ENCODE measurements at places on chromosomes 2 and 18. TPM values are rescaled to one million over a fixed set of nuclear protein-coding genes. Genes with fewer than 3 reads are reported as not detected.

DNA sequence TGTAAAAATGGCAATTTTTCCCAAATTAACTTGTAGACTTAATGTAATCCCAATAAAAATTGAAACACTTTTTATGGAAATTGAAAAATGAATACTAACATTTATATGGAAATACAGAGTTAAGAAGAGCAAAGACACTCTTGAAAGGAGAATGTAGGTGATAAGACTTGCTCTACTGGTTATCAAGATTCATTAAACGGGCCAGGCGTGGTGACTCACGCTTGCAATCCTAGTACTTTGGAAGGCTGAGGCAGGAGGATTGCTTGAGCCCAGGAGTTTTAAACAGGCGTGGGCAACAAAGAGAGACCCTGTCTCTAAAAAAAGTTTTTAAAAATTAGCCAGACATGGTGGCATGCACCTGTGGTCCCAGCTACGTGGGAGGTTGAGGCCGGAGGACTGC lies 29.5 kb upstream of the ZNF396 start:
- no peaks in the 10 kb centered on the region for H3K36me3 ChIP-seq
- no peak overlapping the region for H3K27ac ChIP-seq
- DNase-seq, result no peak
- no peaks in the 10 kb centered on the region for H3K27me3 ChIP-seq

The GRB14 gene
- 2.7 TPM for total RNA-seq

The NCK2 gene
- 44.4 TPM for total RNA-seq

DNA sequence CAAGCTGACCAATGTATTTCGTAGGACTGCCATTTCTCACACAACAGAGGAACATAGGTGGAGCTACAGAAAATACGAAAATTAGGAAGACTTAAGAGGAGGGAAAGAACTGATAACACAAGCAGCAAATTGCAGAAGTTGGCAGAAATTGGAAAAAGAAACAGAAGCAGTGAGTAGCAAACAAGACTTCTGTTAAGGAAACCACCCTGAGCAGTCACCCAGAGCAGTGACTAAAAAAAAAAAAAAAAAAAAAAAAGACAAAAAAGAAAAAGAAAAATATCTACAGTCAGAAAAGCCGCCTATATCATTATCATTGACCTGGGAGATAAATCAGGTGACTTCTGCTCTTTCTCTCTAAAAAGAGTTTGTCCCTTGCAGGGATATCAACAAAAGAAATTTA lies 21.4 kb downstream of the STK17B start:
- no peaks in the 10 kb centered on the region for H3K4me1 ChIP-seq
- peaks cover 6% of the 10 kb centered on the region for H3K36me3 ChIP-seq
- no peak overlapping the region for H3K4me3 ChIP-seq
- DNase-seq, result no peak

DNA sequence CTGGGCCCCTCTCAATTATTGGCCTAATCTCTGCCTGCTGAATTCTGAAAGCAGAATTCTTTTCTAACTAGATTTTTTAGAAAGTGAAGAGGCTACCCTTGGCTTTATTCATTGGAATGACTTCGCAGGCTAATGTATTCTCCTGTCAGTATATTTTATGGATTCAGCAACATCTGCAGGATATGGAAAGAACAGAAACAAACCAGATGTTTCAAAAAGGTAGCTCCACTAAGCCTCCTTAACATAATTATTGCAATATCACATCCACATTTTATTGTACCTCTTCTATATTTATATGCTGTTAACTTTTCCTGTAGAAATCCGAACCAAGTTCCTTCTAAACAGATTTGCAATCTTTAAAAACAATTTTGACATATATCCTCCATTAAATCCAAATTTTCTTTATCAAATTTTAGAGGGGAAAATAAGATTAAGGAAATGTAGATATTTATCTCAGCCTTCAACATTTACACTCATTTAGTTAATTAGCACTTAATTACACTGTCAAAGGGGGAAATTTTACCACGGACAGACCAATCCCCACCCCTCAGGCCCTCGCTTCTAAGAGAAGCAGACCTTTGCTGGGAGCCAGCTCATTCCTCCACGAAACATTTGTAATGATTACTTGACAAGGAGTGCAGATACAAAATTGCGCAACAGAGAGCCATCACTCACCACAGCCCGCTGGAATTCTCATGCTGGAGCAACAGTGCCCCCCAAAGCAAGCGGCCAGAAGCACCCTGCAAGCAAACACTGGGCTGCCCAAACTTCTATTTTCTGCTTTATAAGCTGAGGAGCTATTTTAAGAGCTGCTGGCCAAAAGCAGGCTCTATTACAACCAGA lies 253.4 kb downstream of the ETAA1 start:
- peaks cover 10% of the 10 kb centered on the region for H3K4me1 ChIP-seq
- no peak overlapping the region for H3K4me3 ChIP-seq
- H3K36me3 ChIP-seq, result no peaks in the 10 kb centered on the region
- peak; percentile 77 for DNase-seq
- no peaks in the 10 kb centered on the region for H3K27me3 ChIP-seq

The KLHL30 gene
- total RNA-seq, result not detected

DNA sequence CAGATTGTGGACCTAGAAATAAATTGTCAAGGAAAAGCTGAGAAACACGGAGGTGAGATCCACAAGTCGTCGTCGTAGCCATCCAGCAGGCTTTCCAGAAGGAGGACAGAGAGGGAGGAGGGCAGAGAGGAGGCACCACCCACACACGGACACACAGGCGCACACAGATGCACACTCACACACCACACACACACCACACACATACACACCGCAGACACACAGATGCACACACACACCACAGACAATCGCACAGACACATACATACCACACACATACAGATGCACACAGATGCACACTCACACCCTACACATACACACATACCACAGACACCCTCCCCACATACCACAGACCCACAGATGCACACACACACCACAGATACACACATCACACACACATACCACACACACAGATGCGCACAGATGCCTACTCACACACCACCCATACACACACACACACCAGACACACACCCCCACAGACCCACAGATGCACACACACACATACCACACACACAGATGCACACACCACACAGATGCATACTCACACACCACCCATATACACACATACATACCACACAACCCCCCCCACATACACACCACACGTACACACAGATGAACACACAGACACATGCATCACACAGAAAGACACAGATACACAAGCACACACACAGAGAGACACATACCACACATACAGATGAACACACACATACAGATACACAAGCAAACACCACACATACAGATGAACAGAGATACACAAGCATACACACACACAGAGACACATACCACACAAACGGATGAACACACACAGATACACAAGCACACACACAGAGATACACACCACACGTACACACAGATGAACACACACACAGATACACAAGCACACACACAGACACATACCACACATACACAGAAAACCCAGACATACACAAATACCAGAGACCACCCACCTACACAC lies 12.7 kb upstream of the BOK start:
- no peaks in the 10 kb centered on the region for H3K36me3 ChIP-seq
- H3K27me3 ChIP-seq, result peaks cover 11% of the 10 kb centered on the region
- no peak for DNase-seq
- H3K4me1 ChIP-seq, result peaks cover 54% of the 10 kb centered on the region
- H3K4me3 ChIP-seq, result no peak overlapping the region

The LIMS3 gene
- total RNA-seq, result 1.2 TPM

GRCh38 chr2:169361706-169362117 lies 622 bp downstream of the LRP2 start:
- peak; percentile 42 for DNase-seq
- peaks cover 15% of the 10 kb centered on the region for H3K27me3 ChIP-seq
- H3K4me1 ChIP-seq, result peaks cover 34% of the 10 kb centered on the region

The CIB4 gene
- not detected for total RNA-seq

The GKN1 gene
- total RNA-seq, result not detected

DNA sequence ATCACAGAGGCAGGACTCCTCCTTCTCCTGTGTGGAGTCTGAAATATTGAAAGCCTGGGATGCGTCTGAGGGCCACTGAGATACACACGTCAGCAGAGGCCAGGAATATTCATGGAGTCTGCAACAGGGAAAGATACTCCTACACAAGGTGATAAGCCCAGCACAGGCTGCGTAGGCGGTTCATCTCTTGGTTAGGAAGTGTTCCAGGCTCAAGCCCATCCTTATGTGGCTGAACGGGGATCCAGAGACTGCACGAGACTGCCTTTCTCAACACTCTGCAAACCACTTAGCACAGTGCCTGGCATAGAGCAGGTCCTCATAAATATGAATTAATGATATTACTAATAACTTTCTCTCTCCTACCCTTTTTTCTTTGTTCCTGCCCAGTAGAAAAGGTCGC lies 29.2 kb upstream of the AGPS start:
- H3K36me3 ChIP-seq, result no peaks in the 10 kb centered on the region
- H3K4me3 ChIP-seq, result no peak overlapping the region
- no peak overlapping the region for H3K27ac ChIP-seq

- H3K4me1 ChIP-seq, result no peaks in the 10 kb centered on the region
- no peak overlapping the region for H3K27ac ChIP-seq
These were observed 29.3 kb upstream of the TWIST2 start for GRCh38 chr2:238818561-238818960.

The DSG1 gene
- not detected for total RNA-seq

- no peak overlapping the region for H3K27ac ChIP-seq
- no peaks in the 10 kb centered on the region for H3K36me3 ChIP-seq
- no peak for DNase-seq
- H3K4me1 ChIP-seq, result no peaks in the 10 kb centered on the region
- no peaks in the 10 kb centered on the region for H3K27me3 ChIP-seq
- no peak overlapping the region for H3K4me3 ChIP-seq
These were observed 88.4 kb downstream of the DSEL start for GRCh38 chr18:67428158-67428557.

The CNGA3 gene
- total RNA-seq, result 0.61 TPM

DNA sequence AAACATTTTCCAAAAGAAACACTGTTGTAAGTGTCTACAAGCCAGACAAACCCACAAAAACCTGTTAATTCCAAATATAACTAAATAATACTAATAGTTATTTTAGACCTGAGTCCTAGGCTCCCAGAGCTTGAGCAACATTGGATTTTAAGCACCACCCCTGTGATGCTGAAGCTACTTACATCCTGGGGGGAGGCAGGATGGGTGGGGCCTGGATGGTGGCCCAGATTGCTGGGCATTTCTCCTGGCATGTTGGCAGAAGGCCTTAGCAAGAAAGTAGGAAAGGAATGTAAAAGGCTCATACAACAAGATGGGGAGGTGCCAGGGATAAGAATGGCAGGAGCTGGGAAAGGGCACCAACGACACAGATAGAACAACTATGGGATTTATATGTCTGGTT lies 50.7 kb upstream of the OTX1 start:
- no peak overlapping the region for H3K4me3 ChIP-seq
- no peak for DNase-seq
- no peak overlapping the region for H3K27ac ChIP-seq
- H3K27me3 ChIP-seq, result no peaks in the 10 kb centered on the region
- H3K4me1 ChIP-seq, result no peaks in the 10 kb centered on the region

GRCh38 chr2:32009516-32010256 lies 1.1 kb downstream of the MEMO1 start:
- peak; percentile 91 for DNase-seq
- peak overlapping the region; percentile 93 for H3K27ac ChIP-seq
- H3K36me3 ChIP-seq, result no peaks in the 10 kb centered on the region
- H3K4me3 ChIP-seq, result peak overlapping the region; percentile 95

The DLGAP1 gene
- 3.0 TPM for total RNA-seq

GRCh38 chr2:16069663-16069932 lies 129.2 kb downstream of the MYCN start:
- DNase-seq, result no peak
- no peak overlapping the region for H3K4me3 ChIP-seq
